ENCODE measurements at places on chromosomes 3 and 15.

DNA sequence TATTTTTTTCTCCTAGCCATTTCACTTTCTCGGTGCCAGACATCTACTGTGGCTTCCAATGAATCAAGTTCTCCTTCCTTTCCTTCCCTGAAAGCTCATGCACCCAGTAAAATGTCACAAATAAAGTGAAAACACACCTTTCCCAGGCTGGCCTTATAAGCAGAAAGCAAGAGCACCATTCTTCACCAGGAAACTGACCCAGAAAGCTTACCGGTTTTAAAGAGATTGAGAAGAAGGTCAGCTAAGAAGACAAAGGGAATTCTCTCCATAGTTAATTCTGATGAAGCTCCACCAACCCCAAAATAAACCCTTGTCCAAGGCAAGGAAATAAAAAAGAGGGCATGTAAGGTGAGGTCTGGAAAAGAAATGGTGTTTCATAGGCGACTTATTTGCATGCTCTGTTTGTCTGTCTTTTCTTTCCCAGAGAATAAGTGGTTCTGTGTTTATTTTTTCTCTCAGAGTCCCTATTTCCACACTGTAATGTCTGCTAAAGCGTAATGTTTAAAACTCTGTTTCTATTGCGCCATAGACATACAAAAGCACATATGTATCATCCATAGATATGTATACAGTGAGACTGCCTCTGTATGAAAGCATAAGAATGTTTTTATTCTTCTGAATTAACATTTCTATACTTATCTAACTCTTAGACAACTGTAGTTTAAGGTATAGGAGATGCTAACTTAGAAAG lies 2.8 kb downstream of the LSAMP start:
- no peak for DNase-seq

GRCh38 chr15:79009379-79009778 lies 64.5 kb upstream of the CTSH start:
- no peak for DNase-seq

- DNase-seq = no peak
These were observed 287.9 kb upstream of the SEMA6D start for GRCh38 chr15:47429376-47429775.

- peak; percentile 12 for DNase-seq
These were observed 11.5 kb upstream of the SHF start for GRCh38 chr15:45199136-45199810.

DNA sequence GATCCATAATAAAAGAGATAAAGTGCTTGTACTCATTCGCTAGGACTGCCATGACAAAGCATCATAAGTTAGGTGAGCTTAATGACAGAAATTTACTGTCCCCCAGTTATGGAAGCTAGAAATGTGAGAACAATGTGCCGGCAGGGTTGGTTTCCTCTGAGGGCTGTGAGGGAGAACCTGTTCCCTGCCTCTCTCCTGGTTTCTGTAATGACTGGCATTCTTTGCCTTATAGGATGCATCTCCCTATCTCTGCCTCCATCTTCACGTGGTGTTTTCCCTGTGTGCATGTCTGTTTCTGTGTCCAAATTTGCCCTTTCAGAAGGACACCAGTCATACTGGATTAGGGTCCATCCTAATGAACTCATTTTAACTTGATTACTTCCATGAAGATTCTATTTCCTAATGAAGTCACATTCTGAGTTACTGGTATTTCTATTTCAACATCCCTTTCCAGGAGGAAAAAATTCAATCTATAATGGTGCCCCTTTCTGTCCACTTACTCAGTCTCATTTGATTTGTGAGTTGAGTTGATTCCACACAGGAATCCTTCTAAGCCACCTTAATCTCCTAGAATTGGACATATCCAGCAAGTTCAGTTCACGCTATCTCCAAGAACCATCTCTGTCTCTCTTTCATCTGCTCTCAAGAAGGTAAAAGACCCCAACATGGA lies 71.2 kb upstream of the LIPC start:
- DNase-seq = no peak

DNA sequence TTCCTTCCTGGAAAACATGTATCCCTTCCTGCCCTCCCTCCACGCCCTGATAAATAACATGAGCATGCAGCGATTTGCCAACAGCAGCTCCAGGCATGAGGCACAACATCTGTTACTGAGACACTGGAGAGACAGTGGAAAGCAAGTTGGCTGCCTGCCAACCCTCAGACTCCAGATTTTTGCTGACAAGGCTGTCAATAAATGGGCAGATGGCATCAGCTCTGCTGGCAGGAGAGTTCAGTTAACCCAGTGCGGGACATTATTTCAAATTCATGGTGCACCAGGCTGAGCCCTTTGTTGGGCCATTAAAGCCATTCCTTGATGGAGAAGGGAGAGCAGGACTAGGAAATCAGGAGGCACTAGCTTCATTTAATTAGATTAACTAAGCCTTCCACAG lies 293.3 kb downstream of the MEX3B start:
- DNase-seq = no peak

DNA sequence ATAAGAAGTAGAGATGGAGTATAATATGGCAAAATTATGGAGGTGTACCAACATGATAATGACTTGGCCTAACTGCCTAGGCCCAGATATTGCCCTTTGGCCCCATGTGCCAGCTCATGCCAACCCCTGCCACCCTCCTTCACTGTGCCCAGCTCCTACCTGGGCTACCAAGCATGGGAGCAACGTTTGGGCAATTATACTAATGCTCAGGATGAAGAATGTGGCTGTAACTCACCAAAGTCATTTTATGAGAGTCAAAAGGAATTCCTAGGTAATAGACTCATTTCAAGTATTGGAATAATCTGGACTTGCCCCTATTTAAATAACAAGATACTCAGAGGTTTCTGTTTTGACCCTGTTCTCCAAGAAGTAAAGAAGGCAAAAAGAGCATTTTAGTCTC lies 240.2 kb upstream of the IL12A start:
- DNase-seq = no peak

DNA sequence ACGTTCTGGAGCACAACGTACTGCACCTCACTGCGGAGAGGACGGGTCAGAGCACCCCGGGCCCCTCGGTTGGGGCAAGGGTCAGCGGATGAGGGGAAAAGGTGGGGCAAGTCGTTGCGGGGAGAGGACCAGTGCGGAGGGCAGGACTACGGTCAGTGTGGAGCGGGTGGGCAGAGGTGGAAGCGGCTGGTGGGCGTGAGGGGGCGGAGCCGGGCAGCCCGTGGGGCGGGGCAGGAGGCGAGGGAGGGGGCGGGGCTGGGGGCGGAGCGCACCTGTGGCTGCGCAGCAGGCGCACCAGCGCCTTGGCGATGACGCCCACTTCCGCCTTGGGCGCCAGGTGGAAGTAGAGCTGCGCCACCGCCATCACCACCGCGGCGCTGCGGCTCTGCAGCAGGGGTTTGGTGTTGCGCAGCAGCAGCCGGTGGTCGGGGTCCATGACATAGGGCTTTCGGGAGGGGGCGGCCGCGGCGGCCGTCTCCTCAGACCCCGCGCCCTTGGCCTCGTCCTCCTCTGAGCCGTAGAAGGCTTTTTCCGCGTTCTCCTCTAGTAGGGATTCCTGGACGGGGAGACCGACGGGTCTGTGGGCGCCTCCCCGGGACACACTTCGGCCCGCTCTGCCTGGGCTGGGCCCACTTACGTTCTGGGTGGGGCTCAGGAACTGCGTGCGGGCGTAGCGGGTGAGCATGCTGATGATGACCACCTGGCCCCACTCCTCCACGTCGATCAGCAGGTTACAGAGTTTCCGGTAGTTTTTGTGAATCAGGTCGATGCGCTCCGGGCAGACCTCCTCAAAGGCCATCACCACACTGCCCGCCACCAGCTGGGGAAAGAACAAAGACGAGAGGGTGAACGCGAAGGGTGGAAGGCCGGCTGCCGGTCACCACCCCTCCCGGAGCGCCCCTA lies 29.2 kb downstream of the AP3B2 start:
- peak; percentile 69 for DNase-seq

DNA sequence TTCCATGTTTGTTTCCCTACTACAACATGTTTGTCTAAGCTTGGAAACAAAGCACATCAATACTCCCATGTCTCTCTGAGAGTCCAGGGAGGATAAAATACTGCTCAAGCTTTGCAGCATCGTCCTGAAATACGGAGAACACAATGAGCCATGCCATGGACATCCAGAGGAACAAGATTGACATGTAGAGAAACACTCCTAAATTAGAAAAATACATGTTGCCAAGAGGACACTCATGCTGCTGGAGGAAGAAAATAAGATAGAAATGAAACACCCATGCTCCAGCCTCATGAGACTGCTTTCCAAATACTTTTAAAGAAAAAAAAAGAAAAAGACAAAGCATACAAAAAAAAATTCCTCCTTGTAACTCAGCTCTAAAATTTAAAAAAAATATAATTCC lies 387.0 kb downstream of the ERC2 start:
- DNase-seq = no peak

- DNase-seq = no peak
These were observed 71.9 kb downstream of the SYNM start for GRCh38 chr15:99176757-99177156.

DNA sequence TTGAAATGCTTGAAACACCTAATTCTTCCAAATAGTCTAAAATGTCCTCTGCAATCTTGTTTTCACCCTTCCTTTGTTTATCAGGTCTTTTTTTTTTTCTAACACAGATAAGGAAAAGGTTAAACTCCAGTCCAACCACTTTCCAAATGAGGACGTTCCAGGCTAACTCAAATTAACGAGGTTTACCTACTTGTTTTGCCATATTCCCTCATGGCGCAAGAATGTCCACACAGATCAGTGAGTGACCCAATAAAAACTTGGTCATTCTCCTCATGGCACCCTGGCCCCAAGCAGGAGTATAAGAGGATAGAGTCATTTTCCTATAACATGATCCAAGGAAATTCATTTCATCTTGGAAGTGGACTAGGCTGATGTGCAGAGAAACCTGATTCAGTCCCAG lies 6.6 kb upstream of the LIPC start:
- no peak for DNase-seq

- DNase-seq = no peak
These were observed 1082.2 kb downstream of the NAALADL2 start for GRCh38 chr3:175941352-175941751.

DNA sequence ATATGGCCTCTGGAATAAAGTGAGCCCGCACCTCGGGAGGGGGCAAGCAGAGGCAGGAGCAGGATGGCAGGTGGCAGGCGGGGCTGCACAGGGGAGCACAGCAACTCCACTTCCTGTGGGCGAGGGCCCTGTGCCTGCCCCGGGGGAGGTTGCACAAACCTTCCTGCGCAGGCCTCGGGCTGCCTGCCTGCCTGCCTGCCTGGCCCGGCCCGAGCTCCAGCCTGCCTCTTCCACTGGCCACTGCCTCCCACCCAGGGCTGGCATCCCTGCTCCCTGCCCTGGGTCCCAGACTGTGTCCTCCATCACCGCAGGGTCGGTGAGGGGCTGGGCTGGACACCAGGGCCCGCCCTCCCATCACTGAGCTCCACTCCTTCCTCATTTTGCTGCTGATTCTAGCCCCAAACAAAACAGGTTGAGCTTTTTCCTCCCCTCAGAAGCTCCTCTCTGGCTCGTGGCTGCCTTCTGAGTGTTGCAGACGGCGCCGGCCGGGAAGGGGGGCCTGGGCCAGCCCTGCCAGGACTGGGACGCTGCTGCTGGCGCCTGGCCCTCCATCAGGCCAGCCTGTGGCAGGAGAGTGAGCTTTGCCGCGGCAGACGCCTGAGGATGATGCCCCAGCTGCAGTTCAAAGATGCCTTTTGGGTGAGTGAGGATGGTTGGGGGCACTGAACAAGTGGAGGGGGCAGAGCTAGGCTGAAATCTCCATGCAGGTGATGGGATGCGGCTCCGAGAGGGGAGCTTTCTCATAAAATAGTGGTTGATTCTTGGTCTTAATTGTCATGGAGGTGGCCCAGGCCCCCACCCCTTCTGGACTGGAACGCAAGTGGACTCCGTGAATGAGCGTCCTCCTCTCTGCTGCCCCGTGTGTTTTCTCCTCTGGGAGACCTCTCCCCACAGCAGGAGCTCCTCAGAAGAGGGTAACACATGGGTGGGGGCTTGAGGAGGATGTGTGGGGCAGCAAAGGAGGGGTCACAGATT lies at the start of gene PSTPIP1:
TSS of gene PSTPIP1 (plus strand) at position 156 of the 975 bp plus-strand sequence. CDS start at position 604, 448 bp downstream.
- peak; percentile 53 for DNase-seq

DNA sequence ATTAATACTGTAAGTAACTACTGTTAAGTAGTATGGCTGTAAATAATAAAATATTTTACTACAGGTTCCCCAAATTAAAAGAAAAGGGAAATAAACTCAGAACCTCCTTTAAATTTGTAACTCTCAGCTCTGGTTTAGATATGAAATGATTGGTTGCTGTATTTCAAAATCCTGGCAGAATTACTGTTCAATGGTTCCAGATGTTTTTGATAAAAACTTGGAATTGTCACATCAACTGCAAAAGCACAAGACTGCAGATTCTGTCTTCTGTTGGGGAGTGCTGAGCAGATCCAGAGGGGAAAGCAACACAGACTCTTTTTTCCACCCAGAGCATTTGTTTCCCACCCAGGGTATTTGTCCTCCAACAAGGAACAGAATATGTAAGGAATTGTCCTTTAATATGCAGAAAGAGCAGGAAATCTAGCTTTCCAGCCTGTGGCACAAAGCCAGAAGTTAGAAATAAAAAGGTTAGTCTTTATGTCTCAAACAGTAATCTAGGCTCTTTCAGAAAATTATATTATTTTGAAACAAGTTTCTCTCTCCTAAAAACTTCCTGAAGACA lies 178.1 kb downstream of the KLHL25 start:
- no peak for DNase-seq

GRCh38 chr3:159928071-159928491 lies 60.6 kb upstream of the IL12A start:
- DNase-seq = no peak

DNA sequence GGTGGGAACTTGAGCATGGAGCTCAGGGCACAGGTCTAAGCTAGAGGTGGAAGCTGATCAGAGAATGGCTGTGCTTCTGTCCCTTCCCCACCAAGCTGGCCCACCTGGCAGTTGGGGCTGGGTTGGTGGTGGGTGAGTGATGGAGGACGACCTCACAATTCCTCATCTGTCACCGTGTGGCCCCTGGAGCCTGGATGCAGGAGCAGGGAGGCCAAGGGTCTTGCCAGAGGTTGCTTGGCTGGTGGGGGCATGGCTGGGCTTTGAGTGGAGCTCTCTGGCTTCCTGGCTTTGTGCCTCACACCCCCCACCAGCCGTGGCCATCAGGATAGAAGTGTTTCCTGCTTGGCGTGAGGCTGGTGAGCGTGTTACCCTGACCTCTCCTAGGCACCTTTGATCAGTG lies 36.0 kb downstream of the FBLN2 start:
- DNase-seq = no peak

GRCh38 chr3:160810362-160811236 lies 54.6 kb downstream of the PPM1L start:
- DNase-seq = no peak
